ENCODE measurements at places on chromosomes 3 and 15.
A peak's percentile ranks its signal among the peaks of the same experiment; 100 is the strongest.

DNA sequence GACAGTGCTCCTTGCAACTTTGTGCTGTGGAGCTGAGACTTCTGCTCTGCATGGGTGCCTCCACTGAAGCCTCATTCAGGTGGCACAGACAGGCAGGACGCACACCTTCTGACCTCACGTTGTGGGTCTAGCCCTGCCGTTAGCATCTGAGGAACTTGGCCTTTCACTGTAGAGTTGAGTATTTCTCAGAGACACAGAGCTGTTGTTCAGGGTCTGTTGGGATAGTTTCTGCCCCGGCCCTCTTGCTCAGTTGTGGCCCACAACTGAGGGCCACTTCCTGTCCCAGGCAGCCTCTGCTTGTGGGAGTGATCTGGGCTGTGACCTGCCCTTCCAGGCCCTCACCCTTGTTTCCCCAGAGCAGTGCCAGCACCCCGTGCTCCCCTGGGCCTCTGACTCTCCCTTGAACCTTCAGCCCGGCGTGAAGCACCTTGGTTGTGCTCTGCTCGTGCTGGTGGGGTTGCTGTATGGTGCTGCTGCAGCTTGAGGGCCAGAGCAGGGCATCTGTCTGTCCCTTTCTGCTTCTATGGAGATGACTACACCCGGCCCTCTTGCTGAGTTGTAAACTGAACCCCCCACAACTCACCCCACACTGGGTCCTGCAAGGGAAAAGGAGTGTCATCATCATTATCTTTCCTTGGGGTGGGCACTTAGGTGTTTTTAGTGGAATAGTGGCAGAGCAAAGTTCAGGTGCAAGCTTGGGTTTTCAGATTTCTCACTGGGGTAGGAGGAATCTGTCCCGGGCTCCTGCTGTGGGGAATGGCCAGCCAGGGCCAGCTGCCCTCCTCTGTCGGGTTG is 11.7 kb downstream of the BAHD1 start:
- no peak for DNase-seq

GRCh38 chr15:27486683-27487647 is 516.0 kb downstream of the GABRG3 start:
- DNase-seq = no peak

- no peak for DNase-seq
Observed at GRCh38 chr3:78888635-78889034, 879.2 kb downstream of the ROBO1 start.

- no peak for DNase-seq
Observed at GRCh38 chr3:17501745-17502144, 240.7 kb downstream of the TBC1D5 start.

GRCh38 chr3:77460326-77460725 is 420.4 kb downstream of the ROBO2 start:
- DNase-seq = no peak

DNA sequence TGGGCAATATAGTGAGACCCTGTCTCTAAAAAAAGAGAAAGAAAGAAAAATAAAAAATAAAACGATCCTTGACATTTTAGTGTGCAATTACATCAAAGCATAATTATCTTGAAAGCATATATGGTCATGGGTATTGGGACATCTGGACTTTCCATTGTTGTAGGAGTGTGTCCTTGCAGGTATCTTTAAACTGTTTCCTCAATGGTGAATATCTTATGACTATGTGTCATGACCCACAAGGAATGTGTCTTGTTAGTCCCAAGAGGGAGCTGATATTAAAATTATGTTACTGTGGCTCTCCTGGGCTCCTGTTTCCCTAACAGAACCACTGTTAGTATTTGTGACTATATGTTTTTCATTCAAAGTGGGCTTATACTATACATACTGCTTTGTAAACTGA is 26.6 kb downstream of the EIF1B start:
- DNase-seq = no peak

GRCh38 chr3:188066141-188066540 is 87.8 kb upstream of the LPP start:
- DNase-seq = no peak

DNA sequence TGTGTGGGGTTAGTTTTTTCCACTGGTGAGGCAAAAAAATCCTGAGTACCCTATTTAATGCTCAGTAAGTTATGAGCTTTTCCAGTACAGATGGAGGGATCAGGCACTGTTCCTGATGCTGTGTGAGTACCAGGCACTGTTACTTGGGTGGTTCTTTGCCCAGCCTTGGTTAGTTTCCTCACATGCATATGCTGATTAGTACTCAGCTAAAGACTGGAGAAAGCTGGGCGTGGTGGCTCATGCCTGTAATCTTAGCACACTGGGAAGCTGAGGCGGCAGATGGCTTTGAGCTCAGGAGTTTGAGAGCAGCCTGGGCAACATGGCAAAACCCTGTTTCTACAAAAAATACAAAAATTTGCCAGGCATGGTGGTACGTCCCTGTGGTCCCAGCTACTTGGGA is 210.3 kb upstream of the SGO1 start:
- no peak for DNase-seq

- DNase-seq = no peak
Observed at GRCh38 chr3:125202197-125202596, 10.4 kb downstream of the SLC12A8 start.

DNA sequence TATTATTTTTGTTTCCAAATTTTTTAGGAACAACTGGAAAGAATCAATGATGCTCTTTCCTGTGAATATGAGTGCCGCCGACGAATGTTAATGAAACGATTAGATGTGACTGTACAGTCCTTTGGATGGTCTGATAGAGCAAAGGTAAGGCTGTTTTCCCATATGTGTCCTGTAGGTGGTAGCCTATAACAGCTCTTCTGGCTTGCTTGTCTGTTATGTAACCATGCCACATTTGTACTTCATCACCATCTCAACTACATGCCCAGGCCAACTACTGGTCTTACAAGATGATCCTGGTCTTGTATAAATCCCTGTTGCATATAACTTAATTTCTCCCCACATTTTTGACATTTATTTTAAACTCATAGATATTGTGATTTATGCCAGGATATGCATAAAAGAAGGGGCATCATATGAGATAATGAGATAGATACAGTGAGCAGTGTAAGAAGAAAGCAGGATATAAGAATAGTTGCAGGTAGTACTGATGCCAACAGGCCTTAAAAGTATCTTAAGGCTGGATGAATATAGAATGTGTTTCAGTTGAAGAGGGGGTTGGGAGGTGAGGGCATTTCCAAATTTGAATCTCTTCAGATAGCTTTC is 20.3 kb downstream of the FAM98B start:
- peak; percentile 22 for DNase-seq

- DNase-seq = no peak
Observed at GRCh38 chr3:30248423-30248822, 358.0 kb upstream of the TGFBR2 start.

GRCh38 chr3:153284282-153284938 is 122.4 kb downstream of the RAP2B start:
- DNase-seq = peak; percentile 33

DNA sequence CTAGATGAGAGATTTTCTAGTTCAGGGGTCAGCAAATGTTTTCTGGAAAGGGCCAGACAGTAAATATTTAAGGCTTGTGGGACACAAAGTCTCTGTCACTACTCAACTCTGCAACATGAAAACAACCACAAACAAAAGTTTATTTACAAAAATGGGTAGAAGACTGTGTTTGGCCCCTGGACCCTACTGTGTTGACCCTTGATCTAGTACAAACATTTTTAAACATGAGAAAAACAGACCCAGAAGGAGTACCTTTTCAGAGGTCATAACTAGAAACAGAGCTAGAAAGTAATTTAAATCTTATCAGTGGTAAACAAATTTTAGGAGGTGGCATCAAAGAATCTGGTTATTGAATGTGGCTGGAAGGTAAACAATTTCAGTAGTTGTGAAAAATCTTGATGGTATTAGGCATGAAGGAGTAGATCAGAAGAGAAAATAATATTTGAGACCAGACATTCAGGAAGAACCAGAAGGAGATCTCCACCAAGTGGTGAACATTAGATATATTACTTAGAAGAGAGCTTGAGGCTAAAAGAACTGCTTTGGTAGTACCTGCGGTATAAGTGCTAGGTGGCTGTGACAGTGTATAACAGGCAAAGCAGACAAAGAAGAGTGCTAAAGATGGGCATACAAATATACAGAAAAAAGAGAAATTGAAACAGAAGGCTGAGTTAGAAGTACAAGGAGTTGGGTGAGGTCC is 101.7 kb downstream of the NR1I2 start:
- DNase-seq = no peak

GRCh38 chr15:48936666-48937065 is 27.1 kb downstream of the SHC4 start:
- no peak for DNase-seq

DNA sequence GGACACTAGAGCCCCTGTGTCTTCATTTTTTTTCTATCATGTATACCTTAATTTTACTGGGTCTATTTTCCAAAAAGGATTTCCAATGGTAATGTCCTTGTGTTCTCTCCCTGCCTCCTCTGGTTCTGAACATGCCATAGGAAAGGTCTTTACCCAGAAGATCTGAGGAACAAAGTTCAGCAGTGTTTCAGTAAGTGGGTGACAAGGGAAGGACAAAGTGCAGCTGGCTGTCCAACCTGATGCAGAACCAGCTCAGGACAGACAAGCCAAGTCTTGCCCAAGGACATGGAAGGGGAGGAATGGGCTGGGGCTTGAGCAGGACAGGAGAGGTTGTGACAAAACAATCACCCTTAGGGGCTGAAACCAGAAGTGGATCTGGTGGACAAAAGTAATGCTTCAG is 61.2 kb upstream of the STRIT1 start:
- no peak for DNase-seq

DNA sequence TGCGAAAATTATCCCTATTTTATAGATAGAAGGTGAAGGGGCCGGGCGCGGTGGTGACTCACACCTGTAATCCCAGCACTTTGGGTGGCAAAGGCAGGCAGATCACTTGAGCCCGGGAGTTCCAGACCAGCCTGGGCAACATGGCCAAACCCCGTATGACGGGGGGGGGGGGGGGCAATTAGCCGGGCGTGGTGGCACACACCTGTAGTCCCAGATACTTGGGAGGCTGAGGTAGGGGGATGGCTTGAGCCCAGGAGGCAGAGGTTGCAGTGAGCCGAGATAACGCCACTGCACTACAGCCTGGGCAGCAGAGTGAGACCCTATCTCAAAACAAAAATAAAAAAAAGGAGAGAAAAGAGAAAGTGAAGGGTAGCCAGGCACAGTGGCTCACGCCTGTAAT is 1.4 kb downstream of the AAGAB start:
- DNase-seq = no peak

- no peak for DNase-seq
Observed at GRCh38 chr3:8604006-8604405, 40.6 kb downstream of the SSUH2 start.

GRCh38 chr3:178507507-178508442 is 28.5 kb upstream of the KCNMB2 start:
- no peak for DNase-seq

DNA sequence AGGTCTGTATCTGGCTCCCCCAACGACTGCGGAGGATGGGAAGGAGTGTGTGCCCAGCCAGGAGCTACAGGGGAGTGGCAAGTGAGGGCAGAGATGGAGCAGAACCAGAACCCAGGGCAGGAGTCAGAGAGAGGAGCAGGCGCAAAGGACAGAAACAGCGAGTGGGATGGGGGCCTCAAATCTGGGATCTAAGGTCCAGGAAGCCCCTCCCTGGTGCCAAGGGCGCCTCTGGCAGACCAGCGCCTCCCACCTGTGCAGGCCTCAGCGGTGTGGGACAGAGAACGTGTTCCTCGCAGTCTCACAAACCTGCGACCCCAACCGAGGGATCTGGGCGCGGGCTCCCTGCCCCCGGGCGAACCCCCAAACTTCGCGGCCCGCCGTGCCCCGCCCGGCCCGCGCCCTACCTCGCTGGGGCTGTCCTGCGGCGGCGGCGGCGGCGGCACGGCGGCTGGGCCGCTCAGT is 301 bp downstream of the PCBP4 start:
- DNase-seq = no peak
